Umbilical cord (tissue), 2 donors: ENCODE measurements at places on chromosomes 5 and 9. TPM values are rescaled to one million over a fixed set of nuclear protein-coding genes. Genes with fewer than 3 reads are reported as not detected.
A peak's percentile ranks its signal among the peaks of the same experiment; 100 is the strongest.

GRCh38 chr5:133519191-133519590, 93.2 kb downstream of the FSTL4 start:
- DNase-seq: no peak

DNA sequence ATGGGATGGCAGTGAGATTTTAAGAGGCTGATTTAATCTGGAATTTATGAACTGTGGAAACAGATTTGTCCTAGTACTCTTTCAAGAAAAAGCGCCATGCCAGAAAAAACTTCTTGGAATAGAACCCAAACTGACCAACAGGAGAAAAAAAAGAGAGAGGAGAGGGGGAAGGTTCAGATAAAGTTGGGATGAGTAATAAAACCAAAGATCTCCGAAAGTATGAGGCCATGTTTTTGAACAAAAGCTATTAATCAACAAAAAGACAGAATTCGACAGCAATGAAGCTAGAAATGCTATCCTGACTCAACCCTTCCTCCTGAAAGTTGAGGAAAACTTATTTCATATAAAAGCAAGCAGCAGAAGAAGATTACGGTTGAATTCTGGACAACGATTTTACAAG, 135.5 kb downstream of the CEMIP2 start:
- DNase-seq: no peak

- DNase-seq: peak; percentile 58
These were observed 24.4 kb upstream of the SMAD5 start for GRCh38 chr5:136108180-136108611.

Gene ZSWIM6
- 21.2 TPM for total RNA-seq

Gene IL9
- not detected for total RNA-seq

DNA sequence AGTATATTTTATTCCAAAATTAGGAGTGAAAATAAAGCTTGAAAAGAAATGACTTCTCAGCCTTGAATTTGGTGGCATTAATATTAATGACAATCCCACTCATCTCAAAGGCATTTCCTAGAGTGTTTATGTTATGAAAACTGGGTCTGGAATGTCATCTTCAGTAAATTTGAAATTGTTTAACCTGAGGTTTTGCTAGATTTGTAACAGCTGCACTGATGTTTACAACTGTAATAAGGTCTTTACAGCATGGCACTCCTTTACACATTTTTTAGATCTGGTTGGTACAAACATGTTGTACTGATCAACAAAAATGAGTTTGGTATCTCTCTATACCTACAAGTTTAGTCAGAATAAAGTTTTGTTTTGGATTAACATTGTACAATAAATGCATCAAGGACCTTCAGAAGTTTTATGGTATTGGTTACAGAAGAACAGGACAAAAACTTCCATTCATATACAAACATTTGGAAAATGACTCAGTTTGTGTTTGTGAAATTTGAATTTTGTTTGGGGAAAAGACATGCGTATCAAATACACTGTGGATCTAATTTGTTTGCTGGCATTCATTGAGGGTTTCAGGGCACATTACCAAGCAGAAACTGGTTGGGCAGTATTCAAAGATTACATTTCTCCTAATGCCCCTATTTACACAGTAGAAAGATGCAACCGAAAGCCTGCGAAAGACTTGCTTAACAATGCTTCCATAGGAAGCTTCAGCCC, 11.6 kb downstream of the FANCC start:
- no peak for DNase-seq

Gene PCDHGA2
- 4.6 TPM for total RNA-seq

- peak; percentile 81 for DNase-seq
These were observed 476.6 kb upstream of the TNC start for GRCh38 chr9:115594557-115594956.

GRCh38 chr9:120350596-120350995, 229.4 kb downstream of the CDK5RAP2 start:
- DNase-seq: no peak
